ENCODE measurements at places on chromosomes 1 and 21.

DNA sequence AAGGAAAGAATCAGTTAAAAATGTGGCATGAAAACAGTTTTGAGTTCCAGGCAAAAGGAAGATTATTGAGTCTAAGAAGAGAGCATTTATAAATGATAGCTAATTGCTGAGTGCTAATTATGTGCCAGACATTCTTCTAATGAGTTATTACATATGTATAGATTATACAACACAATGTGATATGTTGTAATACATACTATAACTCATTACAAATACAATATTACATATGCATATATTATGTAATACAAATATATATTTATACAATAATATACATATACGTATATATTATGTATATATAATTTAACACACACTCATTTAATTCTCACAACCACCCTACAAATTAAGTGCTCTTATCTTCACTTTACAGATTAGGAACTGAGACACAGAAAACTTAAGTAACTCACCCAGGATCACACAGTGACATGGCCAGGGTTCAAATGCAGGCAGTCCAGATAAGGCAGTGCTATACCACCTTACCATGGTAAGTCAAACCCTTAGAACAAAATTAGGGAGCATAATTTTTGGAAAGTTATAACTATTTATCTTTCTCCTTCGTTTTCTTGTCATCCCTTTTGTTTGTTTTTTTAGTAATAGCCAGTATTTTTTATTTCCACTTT lies 4.0 kb downstream of the SORT1 start:
- no peak for DNase-seq

DNA sequence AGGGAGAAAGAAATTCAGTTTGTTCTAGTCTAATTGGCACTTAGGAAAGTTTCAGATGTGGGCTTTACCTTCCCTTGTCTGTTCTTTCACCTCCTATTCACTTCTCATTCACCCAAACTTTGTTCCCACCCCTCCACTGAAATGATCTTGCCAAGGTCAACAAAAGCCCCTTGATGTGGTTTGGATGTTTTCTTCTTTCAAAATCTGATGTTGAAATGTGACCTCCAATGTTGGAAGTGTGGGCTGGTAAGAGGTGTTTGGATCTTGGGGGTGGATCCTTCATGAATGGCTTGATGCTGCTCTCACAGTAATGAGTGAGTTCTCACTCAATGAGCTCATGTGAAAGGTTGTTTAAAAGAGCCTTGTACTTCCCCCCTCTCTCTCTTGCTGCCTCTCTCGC lies 379.3 kb downstream of the HHIPL2 start:
- no peak for DNase-seq

GRCh38 chr1:231284441-231284840 lies 43.4 kb downstream of the GNPAT start:
- DNase-seq, result no peak

GRCh38 chr1:8370046-8370881 lies 52.4 kb downstream of the SLC45A1 start:
- no peak for DNase-seq

DNA sequence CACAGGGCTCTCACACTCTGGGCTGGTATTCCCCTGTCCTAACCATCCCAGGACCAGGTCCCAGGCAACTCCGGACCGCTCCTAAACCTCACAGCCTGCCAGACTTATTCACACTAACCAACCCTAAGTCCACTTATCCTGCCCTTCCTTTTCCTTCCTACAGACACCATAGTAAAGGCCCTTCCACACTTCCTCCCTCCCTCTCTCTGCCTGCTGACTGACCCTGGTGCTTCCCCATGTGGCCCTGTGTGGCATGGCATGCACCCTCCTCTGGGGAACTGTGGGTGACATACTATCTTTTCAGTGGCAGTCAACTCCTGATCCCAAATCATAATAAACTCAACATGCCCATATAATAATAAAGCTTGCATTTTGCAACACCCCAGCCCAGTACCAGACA lies 155.1 kb upstream of the DNAH14 start:
- DNase-seq, result no peak

DNA sequence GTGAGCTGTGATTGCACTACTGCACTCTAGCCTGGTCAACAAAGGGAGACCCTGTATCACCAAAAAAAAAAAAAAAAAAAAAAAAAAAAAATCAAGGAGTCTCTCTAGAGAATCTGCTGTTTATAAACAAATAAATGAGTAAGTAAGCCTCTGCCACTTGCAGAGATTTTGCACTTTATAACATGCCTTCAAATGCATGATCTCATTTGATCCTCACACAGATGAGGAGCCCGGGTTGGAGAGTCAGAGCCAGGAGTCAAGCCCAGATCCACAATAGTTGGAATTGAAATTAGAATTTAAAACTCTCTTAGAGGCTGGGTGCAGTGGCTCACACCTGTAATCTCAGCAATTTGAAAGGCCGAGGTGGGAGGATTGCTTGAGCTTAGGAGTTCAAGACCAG lies 4.0 kb downstream of the PRELP start:
- DNase-seq, result no peak

- no peak for DNase-seq
Measured at GRCh38 chr21:45130324-45130774, 56.0 kb downstream of the ADARB1 start.

GRCh38 chr1:181423301-181423918 lies 59.9 kb upstream of the CACNA1E start:
- DNase-seq, result peak; percentile 53

GRCh38 chr21:15164678-15165303 lies 100.0 kb upstream of the NRIP1 start:
- DNase-seq, result no peak

DNA sequence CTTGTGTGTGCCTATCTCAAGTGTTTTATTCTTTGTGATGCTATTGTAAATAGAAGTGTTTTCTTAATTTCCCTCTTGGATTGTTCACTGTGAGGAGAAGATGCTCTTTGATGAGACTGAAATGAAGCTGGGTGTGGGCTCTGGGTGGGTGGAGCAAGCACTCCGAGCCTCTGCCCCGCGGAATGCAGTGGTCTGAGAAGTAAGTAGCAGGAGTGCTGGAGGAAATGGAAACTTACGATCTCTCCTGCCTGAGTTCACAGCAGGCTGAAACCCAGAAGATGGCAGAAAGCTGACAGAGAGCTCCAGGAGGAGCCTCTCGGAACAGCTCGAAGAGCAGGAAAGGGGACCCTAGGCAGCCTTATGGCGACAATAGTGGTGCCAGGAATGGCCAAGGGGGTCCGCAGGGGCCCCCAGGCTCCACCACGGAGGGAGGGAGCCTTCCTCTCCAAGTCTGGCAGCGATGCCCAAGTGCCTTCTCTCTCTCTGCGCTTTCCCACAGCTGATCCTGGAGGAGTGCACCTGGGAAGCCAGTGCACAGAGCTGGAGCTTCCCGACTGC lies 126.8 kb upstream of the COL6A1 start:
- DNase-seq, result no peak

GRCh38 chr1:170073893-170074249 lies 624 bp downstream of the KIFAP3 start:
- DNase-seq, result no peak

GRCh38 chr1:202279806-202280205 lies 61.9 kb downstream of the UBE2T start:
- DNase-seq, result no peak

- DNase-seq, result no peak
Measured at GRCh38 chr1:19321071-19321470, 8.9 kb downstream of the SLC66A1 start.

Data from activated CD4-positive, alpha-beta memory T cell treated with anti-CD3 and anti-CD28 coated beads, Interleukin-2, amount 10 ng/mL, durations not matched to agents 7 days and 5 days (primary cell).